ENCODE measurements at places on chromosomes 5 and 9. TPM values are rescaled to one million over a fixed set of nuclear protein-coding genes. Genes with fewer than 3 reads are reported as not detected.

GRCh38 chr5:165981671-165982070, 2309.8 kb upstream of the WWC1 start:
- DNase-seq = no peak

ASS1 gene
- total RNA-seq = 70.3 TPM

DNA sequence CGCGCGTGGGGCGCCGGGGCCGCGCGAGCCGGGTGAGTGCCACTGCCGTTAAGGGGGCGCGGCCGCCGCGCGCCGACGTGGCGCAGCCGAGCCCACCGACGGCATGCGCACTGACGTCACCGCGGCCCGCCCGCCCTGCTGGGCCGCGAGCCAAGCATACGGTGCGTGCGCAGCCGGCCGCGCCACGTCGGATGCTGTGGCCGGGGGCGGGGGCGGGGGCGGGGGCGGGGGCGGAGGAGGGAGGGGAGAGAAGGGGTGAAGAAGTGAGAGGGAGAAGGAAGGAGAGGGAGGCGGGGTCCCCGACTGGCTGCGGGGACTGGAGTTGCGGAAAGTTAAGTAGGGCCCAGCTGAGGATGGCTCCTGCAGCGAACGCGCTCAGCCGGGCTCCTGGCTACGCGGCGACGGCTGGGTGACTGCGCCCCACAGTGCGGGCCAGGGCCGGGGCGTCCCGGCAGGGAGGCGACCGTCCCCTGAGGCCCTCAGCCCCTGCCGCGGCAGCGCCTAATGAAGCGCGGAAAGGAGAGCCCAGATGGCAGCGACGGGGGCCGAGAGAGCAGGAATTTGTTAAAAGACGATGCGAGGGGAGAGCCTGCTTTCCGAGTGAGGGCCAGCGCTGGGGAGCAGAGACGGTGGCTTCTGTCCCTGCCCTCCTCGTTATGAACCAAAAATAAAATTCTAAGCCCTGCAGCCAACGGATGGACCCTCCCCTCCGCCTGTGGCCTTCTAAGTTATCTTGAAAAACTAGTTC, at the start of gene DAP:
Gene DAP, minus strand, starts transcription at position 50 of the 748 bp plus-strand sequence. CDS start 166 bp downstream, outside the sequence.
- peak; percentile 66 for DNase-seq

- peak; percentile 67 for DNase-seq
These were observed 57.9 kb downstream of the PBX3 start for GRCh38 chr9:125805057-125805456.

GRCh38 chr9:35660966-35661415, 2.9 kb downstream of the CCDC107 start:
- DNase-seq = no peak

TLX3 gene
- not detected for total RNA-seq

DNA sequence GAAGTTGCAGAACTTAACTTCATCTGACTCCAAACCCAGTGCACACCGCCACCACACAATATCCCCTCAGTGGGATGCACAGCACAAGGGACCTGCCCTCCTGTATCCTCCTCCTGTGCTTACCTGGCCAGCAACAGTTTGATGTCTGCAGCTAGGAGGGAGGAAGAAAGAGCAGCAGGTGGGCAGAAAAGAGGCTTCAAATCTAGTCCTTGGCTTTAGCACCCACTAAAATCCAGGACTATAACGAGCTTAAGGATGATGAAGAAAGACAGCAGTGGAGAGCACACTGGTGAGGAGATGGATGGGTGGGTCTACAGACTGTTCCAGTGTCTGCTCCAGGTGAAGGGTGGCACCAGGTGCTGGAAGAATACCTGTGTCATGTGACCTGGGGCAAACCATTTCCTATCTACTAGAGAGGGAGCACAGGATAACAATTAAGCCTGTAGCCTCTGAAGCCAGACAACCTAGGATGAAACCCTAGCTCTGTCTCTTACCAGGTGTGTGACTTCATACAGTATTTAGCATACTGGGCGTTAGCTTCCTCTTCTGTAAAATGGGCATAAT, 100.0 kb downstream of the SH3TC2 start:
- DNase-seq = no peak

GRCh38 chr5:154366353-154366752, 79.4 kb upstream of the SAP30L start:
- DNase-seq = no peak

- DNase-seq = no peak
These were observed 160.8 kb downstream of the DNAH5 start for GRCh38 chr5:13783726-13784125.

AMACR gene
- total RNA-seq = 8.5 TPM

- peak; percentile 88 for DNase-seq
These were observed 43.1 kb downstream of the LHX2 start for GRCh38 chr9:124054582-124055227.

GRCh38 chr9:120946259-120946658, 19.7 kb upstream of the TRAF1 start:
- DNase-seq = peak; percentile 46

CARTPT gene
- not detected for total RNA-seq

GRCh38 chr5:108810717-108811116, 63.0 kb downstream of the FER start:
- no peak for DNase-seq

- no peak for DNase-seq
These were observed 187.1 kb upstream of the GRIN3A start for GRCh38 chr9:101925498-101925897.

GRCh38 chr5:19859020-19859419, 129.0 kb downstream of the CDH18 start:
- no peak for DNase-seq

DNA sequence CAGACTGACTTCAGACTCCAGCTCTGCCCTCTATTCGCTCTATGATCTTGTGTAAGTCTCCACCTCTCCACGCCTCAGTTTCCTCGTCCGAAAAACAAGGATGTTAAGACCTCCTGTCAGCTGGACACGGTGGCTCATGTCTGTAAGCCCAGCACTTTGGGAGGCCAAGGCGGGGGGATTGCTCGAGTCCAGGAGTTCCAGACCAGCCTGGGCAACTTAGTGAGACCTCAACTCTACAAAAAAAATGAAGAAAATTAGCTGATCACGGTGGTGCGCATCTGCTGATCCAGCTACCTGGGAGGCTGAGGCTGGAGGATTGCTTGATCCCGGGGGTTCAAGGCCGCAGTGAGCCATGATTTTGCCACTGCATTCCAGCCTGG, 36.6 kb upstream of the GABRP start:
- no peak for DNase-seq

- DNase-seq = no peak
These were observed 13.6 kb downstream of the PDE6A start for GRCh38 chr5:149930749-149931574.

DNA sequence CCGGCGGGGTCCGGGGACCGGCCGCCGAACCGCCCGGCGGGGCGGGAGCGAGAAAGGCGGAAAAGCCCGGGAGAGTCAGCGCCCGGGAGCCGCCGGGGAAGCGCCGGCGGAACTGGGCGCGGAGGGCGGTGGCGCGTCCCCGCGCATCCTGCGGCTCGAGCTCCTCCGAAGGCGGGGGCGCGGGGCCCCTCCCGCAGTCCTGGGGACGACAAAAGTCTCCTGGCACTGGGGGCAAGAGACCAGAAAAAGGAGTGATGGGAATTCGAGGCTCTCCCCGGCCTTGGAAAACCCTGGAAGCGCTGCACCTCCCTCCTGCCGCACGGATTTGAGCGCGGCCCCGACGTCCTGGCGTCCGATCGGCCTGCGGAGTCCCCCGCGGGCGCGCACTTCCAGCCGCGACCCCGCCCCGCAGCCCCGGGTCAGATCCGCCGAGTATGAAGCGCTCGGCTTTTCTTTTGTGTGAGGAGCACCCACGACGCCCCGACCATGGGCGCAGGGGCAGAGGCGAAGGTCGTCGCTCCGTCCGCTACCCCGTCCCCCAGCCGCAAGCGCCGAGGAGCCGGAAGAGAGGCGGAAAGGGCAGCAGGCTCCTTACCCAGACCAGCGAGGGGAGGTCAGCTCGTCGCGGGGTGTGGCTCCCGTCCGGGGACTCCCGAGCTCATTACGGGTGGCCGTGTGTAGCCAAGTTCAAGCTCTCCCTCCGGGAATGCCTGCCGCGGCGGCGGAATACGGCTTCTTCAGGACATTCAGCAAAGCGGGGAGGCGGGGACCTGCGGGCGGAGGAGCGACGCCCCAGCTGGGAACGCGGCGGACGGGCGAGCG, at the start of gene EPB41L4A:
Gene EPB41L4A, minus strand, starts transcription at position 114 of the 822 bp plus-strand sequence. CDS start 238 bp downstream, outside the sequence.
- no peak for DNase-seq

- no peak for DNase-seq
These were observed 192.4 kb downstream of the ARL15 start for GRCh38 chr5:54117957-54118356.

GRCh38 chr5:169161022-169161680, 139.8 kb downstream of the SLIT3 start:
- DNase-seq = peak; percentile 75
